ENCODE measurements at places on chromosomes 7 and 10. TPM values are rescaled to one million over a fixed set of nuclear protein-coding genes. Genes with fewer than 3 reads are reported as not detected.

The JAKMIP3 gene
- 0.21 TPM for total RNA-seq

The NAT16 gene
- not detected for total RNA-seq

The TRPV5 gene
- total RNA-seq, result not detected

The TRIP6 gene
- 45.1 TPM for total RNA-seq

The VDAC2 gene
- total RNA-seq, result 266 TPM

The WNT8B gene
- total RNA-seq, result not detected

The SCART1 gene
- total RNA-seq, result 0.28 TPM

DNA sequence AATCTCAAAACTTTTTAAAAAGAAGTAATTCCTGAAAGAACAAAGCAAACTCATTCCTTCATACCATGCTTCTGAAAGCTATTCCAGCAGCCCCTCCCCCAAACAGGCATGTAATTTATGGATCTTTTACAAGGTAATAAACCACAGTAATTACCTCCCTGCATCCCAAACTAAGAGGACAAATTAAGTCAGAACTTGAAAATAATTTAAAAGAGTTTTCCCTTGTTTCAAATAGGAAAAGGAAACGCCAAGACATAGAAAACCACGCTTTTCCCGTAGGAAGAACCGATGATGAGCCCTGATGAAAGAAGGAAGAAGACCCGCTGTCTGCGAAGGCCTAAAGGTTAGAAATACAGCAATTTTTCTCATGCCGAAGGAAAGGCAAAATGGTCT lies 8.9 kb downstream of the HOXA4 start:
- no peak for DNase-seq

DNA sequence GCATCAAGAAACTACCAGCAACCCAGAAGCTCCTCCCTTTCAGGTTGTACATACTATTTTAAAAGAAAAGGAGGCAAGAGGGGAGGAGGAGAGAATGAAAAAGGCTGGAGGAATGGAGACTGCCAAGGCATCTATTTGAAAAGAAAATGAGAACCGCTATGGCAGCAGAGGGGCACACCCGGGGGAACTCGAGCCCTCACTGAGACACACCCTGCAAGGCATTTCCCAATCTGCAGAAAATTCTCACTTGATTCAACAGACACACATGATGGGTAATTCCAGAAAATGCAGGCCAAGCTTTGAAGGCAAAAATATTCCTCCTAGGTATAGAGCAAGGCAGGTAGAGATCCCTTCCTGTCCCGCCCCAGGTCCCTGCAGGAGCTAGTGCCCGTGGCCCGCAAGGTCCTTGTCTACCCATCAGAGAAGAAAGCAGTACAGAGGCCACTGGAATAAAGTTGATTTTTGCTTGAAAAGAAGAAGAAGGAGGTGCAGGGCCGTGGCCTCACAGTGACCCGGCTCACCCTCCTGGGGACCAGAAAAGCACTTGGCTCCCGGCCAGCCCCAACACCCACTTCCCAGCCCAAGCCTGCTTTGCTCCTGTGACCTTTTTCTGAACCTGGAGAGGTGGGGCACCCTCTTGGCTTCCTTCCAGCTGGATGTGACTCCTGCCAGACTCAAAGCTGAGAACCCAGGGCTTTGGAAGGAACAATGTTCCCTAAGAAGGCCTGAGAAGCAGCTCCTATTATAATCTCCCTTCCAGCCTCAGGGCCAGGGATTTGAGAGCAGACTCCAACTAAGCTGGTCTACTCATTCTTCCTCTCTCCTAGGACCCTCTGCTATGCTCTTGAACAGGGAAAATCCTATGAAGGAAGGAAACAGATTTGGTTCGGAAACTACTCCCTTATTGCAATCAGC lies 6.2 kb upstream of the PIK3CG start:
- no peak for DNase-seq

GRCh38 chr10:1403508-1404322 lies 333.6 kb downstream of the ADARB2 start:
- no peak for DNase-seq
